ENCODE measurements at places on chromosomes 16 and 17.

DNA sequence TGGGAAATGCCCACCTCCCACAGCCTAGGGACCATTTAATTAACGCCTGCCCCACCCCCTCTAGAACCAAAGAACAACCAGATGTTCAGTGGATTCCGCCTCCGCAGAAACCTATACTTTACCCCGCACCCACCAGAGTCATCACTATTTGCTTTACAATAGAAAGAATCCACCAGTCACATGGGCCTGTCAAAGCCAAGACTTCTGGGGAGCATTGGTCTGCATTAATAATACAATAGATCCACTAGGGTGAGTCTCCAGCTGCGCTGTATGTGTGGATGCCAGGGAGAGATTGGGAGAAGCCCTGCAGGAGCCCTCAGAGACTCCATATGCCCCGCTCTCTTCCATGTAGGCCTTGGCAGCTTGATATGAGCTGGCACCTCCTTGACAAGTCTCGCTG, 31.3 kb downstream of the CLEC19A start:
- DNase-seq, result no peak

DNA sequence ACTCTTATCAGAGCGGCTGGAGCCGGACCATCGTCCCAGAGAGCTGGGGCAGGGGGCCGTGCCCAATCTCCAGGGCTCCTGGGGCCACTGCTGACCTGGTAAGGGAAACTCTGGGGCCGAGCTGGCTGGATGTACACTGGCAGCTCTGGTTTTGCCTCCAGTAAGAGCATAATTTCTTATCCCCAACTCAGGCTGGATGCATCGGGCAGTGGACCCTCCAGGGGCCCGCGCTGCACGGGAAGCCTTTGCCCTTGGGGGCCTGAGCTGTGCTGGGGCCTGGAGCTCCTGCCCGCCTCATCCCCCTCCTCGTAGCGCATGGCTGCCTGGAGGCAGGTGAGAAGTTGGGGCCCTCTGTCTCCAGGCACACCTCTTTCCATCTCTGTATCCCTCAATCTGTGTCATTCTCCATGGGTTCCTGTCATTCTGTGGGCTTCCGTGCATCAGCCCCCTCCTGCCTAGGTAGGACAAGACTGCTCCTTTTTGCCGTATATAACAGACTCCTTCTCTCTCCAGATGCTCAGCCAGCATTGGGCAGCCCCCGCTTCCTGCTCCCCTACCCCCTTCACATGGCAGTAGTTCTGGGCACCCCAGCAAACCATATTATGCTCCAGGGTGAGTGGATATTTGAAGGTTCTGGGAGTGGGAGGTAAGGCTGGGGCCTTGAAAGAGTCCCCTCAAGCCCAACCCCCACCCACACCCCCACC, 9.4 kb upstream of the TMEM88 start:
- DNase-seq, result no peak

DNA sequence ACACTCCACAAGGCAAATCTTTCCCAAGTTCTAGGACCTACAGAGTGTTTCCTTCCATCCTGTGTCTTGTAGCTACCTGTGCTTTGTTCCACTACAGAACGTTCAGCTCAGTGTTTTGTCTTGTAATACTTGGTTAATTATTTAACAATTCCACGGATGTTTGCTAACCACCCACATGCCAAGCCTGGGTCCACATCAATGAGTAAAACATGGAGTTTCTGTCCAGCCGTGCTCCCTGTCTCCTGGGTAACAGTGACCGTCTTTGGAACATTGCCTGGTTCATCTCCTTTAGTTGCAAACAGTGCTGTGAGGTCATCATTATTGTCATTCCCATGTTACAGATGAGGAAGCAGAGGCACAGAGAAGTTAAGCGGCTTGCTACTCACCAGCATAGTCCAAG, 41.3 kb downstream of the IRF8 start:
- DNase-seq, result no peak

DNA sequence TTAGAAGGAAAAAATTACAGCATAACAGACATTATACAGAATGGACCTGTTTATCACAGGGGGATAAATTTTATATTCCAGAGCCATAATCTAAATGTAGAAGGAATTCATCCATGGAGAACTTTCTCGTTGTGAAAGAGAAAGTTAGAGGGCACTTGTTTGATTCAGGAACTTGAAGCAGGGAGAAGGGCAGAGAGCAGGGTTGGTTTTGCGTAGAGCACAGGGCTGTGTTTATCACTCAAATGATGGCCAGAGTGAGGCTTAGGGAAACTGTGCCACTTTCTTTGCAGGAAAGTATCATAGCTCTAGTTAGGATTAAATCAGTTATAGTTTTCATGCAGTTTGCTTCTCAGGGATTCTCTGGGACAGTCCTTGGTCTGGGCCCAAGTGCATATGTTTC, 29.1 kb upstream of the MED13 start:
- DNase-seq, result no peak

DNA sequence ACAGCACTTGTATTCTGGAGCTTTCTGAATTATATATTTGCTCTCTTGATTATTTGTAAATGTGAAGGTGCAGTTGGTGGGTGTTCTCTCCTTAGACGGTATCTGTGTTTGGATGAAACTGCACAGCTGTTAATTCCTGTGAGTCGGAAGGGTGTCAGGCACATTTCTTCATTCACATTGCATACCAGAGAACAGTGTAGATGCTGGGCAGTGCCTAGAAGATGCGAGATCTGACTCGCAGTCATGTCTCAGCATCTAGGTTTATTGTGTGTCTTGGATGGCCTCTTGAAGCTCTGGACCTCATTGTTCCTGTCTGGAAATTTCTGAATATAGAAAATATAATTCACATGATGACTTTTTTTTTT, 61.2 kb downstream of the CLEC16A start:
- no peak for DNase-seq

- no peak for DNase-seq
Observed at GRCh38 chr16:89232107-89232506, 14.6 kb downstream of the ZNF778 start.

All from naive B cell (primary cell).